ENCODE measurements at places on chromosomes 5 and 9.

DNA sequence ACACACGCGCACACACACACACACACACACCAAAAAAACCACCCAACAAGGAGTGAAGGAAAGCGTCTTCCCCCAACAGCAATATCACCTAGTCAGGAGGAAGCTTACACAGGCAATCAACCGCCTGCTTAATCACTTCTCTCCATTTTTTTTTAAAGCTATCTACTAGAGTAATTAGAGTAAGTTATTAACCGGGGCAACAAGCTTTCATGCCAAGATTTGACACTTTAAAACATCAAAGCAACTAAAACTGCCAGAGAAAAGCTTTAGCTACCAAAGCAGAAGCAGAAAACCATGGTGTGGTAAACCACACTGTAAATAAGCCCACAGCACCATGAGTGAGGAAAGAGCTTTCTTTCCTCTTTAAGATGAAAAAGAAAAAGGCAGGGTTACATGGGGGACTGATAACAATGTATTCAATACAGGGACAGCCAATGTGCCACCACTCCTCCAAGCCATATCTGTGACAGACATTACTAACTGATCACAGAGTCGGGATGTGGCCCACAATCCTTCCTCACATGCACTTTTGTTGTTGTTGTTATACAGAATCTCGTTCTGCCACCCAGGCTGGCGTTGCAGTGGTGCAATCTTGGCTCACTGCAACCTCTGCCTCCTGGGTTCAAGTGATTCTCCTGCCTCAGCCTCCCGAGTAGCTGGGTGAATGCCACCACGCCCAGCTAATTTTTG lies 282.1 kb downstream of the CRB2 start:
- DNase-seq, result no peak

GRCh38 chr9:114220061-114220541 lies 64.8 kb downstream of the COL27A1 start:
- DNase-seq, result no peak

DNA sequence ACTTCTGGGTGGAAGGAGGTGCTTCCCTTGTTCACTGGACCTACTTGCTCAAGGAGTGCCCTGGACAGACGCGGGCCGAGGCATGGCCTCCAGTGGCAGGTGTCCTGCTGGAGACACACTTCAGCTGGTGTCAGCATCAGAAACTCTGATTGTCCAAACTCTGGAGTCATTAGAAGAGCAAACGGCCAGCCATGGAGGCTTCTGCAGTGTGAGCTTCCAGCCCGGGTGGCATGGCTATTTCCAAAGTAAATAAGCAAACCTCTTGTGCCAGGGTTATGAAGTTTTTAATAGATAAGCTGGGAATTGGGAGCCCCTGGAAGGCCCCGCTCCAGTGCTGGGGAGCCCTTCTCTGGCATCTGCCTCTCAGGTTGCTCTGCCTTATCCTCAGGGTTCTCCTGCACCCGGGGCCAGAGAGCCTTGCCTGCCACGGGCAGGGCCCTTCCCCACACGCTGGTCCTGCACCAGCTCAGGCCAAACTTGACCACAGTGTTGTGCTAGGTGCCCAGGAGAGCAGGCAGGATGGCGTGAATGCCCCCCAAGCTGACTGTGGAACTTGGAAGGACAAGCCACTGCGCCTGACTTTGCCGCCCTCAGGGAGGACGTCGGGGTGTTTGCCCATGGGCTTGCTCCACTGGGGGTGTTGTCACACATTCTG lies 285.6 kb downstream of the GADD45G start:
- no peak for DNase-seq

DNA sequence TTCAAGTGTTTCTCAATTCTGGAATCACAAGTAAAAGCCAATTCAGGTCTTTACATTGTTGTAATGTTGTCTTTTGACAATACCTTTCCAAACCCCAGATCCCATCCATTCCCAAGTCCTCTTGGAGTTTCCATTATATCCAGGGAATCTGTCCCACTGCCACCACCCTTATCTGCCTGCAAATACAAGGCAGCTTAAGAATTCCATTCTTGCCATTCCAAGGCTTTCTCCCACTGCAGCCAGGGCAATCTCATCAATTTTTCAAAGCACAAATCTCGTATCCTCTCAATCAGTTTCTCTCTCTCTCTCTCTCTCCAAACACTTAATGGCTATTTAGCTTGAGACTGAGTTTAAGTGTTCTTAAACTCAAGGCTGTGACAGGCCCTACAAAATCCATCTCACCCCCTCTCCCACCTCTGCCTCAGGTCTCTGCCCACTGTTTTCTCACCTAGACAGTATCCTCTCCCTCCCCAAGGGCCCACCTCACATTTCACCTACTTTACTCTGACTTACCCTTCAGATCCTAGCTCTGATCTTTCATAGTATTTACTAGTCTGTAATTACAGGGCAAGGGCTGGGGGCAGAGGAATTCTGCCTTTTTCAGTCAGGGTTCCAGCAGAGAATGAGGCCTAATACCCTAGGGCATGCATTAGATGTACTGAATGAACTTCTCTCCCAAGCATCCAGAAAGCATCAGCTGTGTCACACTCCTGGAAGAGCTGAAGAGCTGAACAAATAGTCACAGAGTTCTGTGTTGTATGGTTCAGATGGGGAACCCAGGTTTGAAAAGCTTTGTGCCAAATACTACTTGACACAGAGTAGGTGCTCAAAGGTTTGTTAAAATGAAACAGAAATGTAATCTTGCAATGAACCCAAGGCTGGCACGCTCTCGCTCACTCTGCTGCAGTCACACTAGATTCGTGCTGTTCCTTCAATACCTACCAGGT lies 46.0 kb downstream of the RAPGEF1 start:
- DNase-seq, result no peak

GRCh38 chr9:4116071-4116581 lies 183.7 kb downstream of the GLIS3 start:
- DNase-seq, result no peak

Measured in stimulated activated naive CD4-positive, alpha-beta T cell treated with Interleukin-2 at 50 U/mL for 16 hours (primary cell).